ENCODE measurements at places on chromosomes 3 and 15. TPM values are rescaled to one million over a fixed set of nuclear protein-coding genes. Genes with fewer than 3 reads are reported as not detected.

The AMT gene
- total RNA-seq, result 12.5 TPM

DNA sequence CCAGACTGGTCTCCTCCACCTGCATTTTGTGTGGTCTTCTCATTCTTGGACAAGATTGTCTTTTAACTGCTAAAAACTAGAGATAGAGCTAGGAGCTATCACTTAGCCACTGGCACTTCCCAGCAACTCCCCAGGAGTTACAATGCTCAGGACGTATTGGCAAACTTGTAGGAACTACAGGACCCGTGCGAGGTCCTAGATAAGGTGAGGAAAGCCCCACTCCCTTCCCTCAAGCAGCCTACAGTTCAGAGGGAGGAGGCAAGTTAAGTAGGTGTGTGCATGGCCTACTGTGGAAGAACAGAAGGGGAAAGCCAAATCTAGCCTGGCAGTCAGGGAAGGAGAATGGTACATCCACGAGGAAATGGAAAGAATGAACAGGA lies 504.7 kb upstream of the PROK2 start:
- DNase-seq, result no peak

GRCh38 chr3:8678751-8679150 lies 34.2 kb upstream of the SSUH2 start:
- no peak for DNase-seq

DNA sequence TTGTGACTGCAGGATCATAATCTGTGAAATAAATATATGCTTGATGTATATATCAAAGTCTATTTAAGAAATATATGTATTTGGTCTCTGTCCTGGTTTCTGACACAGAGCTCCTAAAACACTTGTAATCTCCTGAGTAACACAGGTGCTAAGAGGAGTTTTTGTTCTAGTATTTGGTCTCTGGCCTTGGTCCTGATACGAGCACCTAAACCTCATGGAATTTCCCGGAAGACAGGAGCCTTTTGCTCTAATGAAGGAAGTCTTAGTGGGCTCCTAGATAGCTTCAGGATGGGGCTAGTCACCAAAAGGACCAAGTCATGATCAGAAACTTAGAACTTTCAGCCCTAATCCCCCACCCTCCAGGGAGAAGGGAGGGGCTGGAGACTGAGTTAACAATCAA lies 19.2 kb upstream of the MUSTN1 start:
- DNase-seq, result no peak

- DNase-seq, result no peak
These were observed 85.7 kb upstream of the PRR20G start for GRCh38 chr3:127373441-127374085.

DNA sequence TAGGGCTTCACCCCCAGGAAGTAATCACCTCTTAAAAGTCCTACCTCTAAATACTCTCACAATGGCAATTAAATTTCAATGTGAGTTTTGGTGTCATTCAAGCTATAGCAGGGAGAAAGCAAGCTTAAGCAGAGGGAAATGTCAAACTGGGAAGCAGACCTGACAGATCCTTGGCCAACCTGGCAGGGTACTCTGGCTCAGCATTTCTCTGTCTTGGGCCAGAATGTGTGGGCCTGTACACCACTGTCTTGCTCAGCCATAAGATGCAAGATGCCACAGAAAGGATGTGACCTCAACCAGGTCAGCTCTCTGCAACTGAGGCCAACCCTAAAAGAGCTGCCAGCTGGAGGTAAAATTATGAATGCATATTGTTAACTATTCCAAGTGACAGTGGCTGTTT lies 130.6 kb upstream of the CMC1 start:
- no peak for DNase-seq

- no peak for DNase-seq
These were observed 209.9 kb upstream of the SEMA6D start for GRCh38 chr15:47507221-47507985.

GRCh38 chr3:33980252-33980651 lies 181.8 kb downstream of the PDCD6IP start:
- DNase-seq, result no peak

GRCh38 chr3:78481050-78481449 lies 1286.7 kb downstream of the ROBO1 start:
- no peak for DNase-seq

The ZNF660 gene
- total RNA-seq, result 3.8 TPM

DNA sequence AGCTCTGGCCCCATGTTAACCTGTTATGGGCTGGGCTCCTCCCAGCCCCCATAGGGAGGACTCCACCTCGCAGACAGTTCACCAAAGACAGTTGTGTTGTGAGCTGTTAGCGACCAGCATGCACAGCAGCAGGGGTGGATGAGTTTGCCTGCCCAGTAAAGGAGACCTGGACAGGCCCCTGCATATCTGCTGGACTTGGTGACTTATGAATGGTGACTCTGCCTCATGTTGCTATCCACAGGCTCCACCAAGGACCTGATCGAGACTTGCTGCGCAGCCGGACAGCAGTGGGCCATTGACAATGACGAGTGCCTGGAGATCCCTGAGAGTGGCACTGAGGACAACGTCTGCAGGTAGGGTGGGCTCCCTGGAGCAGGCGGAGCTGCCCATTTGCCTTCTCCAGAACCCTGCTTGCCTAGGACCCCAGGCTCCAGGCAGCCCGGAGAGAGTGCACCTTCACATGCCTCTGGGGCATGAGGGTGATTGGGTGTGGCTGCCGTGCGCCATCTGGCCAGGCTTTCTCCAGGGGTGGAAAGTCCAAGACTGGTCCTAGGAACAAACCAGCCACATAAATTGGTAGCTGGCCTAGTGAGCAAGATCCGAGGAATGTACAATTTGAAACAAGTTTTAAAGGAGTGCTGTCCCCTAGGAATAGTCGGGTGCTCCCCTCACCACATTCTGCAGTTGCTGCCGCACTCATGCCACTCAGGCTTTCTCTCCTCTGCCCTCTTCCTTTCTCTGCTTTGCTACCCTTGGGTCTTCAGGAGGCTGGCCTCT lies 59.1 kb downstream of the FBLN2 start:
- no peak for DNase-seq

The ARHGEF26 gene
- 16.2 TPM for total RNA-seq
